ENCODE measurements at places on chromosomes 7 and 10.

DNA sequence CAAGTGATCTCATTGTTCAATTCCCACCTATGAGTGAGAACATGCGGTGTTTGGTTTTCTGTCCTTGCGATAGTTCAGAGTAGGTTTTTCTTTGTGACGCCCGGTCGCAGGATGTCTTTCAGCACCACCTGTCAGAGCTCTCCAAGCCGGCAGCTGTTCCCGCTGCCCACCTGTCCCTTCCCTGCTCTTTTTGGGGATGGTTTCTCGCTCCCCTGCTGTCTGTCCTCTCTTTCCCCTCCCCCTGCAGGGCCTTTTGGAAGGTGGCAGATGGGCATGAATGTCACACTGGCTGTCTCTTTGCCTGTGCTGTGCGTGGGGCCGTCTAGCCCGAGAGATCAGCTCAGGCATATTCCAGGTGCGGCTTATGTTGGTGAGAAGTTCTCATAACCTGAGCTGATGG lies 137.0 kb downstream of the GRK5 start:
- no peak for DNase-seq

DNA sequence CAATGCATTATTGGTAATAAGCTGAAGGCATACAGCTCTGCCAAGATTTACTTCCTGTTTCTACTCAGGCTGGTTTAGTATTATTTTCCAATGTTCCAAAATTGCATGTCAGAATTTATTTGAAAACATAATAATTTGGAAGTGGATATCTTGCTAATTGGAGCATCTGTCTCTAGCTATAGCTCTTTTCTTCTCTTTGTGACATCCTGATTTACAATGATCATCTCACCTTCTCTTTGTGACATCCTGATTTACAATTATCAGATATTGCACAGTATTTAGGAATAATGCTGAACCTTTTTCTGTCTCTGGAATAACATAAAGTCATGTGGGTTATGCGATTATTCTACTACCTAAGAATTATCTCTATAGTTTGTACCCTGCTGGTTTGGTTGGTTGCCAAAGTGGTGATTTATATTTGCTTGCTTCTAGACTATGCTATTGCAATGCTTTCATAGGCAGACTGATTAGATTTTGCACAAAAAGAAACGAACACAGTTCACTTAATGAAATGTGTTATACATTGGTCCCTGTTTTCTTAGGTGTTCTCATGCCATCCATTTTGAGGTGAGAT lies 44.3 kb upstream of the CABCOCO1 start:
- no peak for DNase-seq

GRCh38 chr7:95493247-95493646 lies 7.5 kb downstream of the ASB4 start:
- no peak for DNase-seq

DNA sequence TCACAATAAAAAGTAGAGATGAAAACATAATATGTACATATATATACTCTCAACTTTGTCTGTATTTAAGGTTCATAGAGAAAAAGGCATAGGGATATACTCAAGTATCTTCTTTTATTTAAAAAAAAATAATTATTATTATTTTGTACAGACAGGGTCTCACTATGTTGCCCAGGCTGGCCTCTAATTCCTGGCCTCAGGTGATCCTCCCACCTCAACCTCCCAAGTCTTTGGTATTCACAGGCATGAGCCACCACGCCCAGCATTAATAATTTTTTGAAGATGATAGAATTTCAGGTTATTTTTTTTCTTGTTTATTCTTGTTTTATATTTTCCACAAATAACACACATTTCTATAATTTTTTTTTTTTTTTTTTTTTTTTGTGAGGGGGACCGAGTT lies 113.8 kb downstream of the PLXNA4 start:
- no peak for DNase-seq

DNA sequence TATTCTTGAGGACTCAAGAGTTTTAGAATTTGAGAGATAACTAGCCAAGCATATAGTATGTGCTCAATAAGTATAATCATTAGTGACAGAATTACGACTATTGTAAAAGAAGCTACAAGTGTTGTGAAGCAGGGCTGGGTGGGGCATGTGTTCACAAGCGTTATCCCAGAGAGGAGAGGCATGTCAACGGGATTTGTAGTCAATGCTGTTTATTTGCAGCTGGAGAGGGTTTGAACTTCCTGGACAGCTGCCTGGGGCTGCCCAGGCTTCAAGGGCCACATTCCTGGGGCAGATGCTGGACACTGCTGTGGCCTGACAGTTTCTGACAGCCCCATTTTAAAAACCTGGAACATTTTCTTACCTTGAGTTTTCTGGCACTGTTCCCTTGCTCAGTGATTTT lies 36.9 kb upstream of the CDHR3 start:
- no peak for DNase-seq

- no peak for DNase-seq
These were observed 60.3 kb upstream of the STK17A start for GRCh38 chr7:43522406-43523156.

DNA sequence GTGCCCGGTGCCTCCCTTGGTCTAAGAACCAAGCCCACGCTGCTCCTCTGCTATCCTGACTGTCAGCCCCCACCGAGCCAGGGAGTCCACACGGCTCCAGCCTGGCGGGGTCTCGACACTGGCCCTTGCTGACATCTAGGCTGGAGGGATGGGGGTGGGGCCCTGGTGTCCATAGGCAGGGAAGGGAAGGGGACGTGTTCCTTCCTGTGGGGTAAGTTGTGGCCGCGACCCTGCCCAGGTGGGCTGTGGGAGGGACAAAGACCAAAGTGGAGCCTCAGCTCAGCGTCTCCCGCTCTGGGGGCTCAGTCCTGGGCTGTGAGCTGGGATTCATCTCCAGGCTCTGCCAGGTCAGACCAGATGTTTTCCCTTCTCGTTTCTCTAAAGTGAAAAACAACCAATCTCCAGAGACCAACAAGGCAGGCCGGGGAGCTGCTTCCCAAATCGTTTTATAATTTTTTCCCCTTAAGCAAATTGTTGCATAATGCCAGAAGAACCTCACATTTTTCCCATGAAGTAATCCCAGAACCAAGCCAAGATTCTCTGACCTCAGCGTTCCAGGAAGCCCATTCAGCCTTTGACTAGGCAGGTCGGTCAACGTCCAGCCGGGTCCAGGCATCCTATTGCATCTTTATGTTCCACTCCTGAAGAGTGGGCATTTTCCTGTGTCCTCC lies 101.2 kb downstream of the RGS10 start:
- DNase-seq = no peak

GRCh38 chr10:124204726-124205125 lies 111.3 kb upstream of the CHST15 start:
- DNase-seq = no peak

- DNase-seq = no peak
These were observed 903.9 kb downstream of the NRG3 start for GRCh38 chr10:82778908-82779307.

DNA sequence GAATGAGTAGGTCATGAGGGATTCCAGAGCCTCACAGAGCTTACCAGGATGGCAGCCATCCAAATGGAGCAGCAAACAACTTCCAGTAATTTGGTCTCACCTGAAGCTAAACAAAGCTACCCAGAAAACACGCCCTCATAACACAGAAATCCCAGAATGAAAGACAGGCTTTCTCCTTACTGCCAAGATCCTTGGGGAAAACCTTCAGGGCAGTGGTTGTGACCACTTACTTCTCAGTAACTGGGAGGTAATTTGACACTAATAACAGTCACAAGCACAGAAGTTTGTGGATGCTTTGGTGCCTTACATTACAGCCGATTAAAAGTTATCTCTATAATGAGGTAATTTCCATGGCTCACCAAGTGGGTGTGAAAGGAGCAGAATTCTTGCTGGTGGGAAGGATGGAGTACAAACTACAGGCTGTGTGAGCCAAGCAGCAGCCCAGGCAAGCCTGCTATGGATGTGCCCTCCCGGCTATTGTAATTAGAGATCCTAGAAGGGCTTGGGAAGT lies 10.4 kb downstream of the WDR91 start:
- DNase-seq = no peak

DNA sequence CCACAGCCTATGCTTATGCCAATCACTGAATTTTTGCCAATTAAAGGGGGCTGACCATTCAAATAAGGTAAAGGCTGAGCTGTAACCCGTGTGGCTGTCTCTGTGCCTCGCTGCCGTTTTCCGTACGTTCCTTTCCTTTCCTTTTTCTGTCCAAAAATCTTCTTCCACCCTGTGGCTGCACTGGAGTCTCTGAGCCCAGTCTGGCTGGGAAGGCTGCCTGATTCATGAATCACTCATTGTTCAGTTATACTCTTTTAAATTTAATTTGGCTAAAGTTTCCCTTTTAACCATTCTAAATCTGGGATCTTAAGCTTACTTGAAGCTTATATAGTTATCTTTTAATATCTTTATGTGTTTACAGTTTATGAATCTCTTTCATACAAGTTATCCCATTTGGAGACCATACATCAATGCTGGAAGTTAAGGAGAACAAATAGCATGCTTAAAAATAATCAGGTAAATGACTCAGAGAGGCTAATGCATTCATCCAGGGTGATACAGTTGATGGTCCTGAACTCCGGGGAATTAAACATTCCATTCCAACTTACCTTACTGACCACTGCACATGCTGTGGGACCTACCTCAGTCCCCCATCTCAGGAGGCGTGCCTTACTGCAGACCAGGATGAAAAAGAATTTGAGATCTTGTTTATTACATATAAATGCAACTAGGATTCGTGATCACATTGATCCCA lies 385.3 kb upstream of the ADARB2 start:
- no peak for DNase-seq

DNA sequence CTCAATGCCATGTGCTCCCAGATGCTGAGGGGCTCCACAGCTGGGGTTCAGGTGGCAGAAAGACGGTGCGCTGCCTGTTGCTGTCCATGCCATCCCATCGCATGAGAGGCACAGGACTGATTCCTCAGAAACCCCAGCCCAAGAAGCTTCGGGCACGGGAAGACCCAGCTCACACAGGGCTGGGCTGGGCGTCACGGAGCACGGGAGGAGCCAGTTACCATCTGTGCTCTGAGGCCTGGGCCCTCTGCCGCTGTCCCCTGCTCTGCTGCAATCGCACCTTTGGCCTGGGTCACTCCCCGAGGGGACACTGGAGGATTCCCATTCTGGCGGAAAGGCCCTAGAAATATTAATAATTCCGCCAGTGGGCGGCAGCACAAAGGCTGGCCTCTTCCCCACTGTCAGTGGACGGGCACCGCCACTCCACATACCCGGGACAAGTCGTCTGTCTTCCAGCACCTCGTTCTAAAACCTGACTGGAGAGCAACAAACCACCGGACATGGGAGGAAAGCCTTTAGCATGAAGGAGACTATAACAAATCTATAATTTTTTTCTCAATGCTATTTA lies 92.1 kb downstream of the PIP4K2A start:
- DNase-seq = no peak

DNA sequence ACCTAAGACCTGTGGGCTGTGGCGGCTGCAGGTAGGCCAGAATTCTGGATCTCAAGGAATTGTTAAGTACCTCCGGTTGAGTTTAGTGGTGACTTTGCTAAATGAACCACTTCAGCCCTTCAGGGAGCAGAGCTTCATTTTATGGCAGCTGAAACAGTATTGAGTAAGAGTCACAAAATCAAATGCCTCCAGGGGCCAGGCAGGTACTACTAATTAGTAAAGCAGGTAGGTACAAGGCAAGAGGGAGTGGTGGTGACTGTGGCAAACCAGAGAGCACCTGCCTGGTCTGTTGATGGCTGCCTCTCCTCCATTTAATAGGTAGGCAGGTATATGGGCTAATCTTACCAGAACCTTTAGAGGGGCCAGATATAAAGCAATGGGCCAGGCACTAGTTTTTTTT lies 118.8 kb downstream of the EMX2 start:
- DNase-seq = no peak

DNA sequence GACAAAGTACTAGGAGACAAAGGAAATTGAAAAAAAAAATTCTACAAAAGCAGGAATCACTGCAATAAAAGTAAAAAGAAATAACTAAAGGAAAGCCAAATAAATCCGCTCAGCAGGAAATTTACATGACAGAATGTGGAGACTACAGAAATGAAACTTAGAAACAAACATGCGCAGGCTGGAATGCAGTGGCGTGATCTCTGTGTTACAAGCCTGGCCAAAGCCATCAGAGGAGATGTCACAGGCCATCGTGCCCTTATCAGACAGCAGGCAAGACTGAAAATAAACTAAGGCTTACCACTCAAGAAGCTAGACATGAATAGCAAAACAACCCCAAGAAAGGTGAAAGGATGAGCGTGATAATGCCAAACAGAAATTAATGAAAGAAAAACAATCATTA lies 6.3 kb upstream of the CAMK2B start:
- no peak for DNase-seq

DNA sequence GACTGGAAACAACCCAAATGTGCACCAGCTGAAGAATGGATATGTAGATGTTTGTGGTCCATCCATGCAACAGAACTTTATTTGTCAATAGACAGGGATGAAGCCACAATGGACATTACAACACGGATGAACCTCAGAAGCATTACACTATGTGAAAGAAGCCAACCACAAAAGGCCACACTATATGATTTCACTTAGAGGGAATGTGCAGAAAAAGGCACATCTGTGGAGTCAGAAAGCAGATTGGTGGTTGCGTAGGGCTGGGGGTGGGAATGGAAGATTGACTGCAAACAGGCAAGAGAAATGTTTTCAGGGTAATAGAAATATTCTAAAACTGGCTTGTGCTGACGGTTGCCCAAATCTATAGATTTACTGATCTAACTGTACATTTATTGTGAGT lies 34.3 kb upstream of the WASHC2A start:
- no peak for DNase-seq

- DNase-seq = no peak
These were observed 20.7 kb downstream of the KCNH2 start for GRCh38 chr7:150957133-150958020.

DNA sequence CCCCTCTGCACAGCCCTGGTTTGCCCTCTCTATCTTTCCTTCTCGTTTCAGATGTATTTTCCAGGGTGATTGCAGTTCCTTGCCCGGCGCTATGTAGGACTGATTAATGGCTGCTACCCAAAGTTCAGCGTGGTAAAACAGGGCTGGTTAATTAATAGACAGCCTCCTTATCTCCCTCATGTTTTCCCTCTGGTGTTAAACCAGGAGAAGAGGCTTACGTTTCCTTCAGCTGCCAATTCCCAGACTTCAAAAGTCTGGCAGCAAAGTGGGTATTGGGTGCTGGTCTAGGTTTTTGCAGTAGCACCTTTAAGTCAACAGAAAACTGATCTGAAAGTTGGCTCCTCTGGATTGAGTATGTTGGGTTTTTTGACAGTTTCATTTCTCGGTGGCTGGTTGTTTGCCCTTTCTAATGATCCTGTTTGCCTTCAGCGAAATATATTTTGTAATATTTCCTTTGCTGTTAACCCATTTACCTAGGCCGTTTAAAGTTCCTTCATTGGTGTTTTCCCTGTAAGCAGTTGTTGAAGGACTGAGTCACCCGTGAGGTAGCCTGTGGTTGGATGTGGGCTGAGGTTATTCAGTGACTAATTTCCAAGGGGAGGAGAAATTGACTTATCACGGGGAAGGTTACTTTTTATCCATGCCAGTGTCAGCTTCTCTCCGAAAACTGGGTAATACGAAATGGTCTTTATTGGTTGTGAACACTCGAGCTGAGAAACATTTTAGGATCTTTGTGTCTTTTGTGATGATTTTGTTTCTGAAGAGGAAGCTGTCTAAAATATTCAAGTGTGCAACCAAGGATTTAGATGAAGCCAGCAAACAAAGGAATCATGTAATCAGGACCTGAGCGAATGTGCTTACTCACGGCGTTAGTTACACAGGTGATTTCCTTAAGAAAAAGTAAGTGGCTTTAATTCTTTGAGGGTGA lies 257.2 kb downstream of the KIAA1217 start:
- DNase-seq = no peak

- DNase-seq = no peak
These were observed 214.1 kb downstream of the USP6NL start for GRCh38 chr10:11397077-11397965.

- no peak for DNase-seq
These were observed 41.2 kb downstream of the ZCCHC24 start for GRCh38 chr10:79404231-79404609.

All from nucleus accumbens (tissue), 56 donors.